Fibroblast of the aortic adventitia (primary cell): ENCODE measurements at places on chromosomes 2 and 18.
A peak's percentile ranks its signal among the peaks of the same experiment; 100 is the strongest.

DNA sequence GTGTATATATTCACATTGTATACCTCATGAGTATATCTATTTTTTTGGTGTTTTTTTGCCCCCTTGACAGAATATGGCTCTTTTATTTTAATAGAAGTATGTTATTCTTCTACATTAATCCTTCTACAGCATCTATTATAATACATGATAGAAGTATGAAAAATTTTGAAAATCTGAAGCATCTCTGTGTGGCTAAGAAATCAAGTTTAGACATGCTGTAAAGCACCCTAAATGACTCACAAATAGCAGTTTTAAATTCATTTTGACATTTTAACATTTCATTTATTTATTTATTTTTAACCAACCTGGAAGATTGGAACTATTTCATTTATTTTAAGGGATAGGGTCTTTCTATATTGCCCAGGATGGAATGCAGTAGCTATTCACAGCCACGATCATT, 33.8 kb upstream of the ROCK1 start:
- DNase-seq: no peak

DNA sequence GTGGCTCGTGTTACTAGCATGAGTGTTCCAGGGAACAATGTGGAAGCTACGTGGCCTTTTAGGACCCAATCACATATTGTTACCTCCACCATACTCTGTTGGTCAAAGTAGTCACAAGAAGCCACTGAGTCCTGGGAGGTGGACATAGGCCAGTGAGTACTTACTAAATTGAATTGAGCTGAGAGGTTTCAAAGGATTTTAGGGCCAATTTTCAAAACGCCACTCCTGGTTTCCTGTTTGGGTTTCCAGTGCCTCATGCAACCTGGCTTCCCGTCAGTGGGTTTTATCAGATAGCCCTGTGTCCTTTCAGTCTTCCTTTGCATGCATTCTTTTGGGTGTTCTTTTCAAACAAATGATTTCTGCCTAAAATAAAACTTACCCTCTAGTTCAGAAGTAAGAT, 56.3 kb downstream of the FBLN7 start:
- DNase-seq: no peak

GRCh38 chr2:24970483-24971285, 1.1 kb downstream of the DNAJC27 start:
- DNase-seq: peak; percentile 60

- no peak for DNase-seq
Measured at GRCh38 chr18:70293166-70293565, 4.3 kb downstream of the SOCS6 start.

DNA sequence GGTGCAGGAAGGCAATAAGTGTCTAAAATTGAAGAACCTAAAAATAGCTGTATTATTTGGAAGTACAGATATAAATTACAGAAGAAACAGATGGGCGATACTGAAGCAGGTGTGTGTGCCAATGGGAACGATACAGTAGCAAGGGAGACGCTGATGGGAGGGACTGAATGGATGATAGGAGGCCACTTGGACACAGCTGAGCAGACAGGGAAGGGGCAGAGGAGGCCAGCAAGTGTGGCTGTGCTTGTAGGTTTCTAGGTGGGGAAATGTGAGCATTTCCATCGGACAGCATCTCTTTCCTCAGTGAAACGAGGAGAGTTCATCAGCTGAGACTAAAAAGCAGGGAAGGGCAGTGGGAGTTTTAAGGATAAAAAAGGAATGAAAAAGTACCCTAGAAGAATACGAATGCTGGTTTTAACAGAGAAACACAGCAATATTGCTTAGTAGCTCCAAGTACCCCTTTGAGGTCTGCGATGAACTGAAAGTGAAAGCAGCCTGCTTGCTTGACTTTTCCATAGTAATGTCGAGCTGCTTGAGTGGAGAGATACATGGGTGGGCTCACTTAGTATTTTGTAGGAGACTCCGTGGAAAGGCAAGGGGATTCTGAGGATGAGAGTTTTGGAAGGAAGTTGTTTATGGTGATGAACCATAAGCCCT, 91.7 kb upstream of the EPC2 start:
- DNase-seq: peak; percentile 18
